ENCODE measurements at places on chromosomes 2 and 18.

- no peak for DNase-seq
Measured at GRCh38 chr2:71791501-71792135, 338.3 kb downstream of the DYSF start.

DNA sequence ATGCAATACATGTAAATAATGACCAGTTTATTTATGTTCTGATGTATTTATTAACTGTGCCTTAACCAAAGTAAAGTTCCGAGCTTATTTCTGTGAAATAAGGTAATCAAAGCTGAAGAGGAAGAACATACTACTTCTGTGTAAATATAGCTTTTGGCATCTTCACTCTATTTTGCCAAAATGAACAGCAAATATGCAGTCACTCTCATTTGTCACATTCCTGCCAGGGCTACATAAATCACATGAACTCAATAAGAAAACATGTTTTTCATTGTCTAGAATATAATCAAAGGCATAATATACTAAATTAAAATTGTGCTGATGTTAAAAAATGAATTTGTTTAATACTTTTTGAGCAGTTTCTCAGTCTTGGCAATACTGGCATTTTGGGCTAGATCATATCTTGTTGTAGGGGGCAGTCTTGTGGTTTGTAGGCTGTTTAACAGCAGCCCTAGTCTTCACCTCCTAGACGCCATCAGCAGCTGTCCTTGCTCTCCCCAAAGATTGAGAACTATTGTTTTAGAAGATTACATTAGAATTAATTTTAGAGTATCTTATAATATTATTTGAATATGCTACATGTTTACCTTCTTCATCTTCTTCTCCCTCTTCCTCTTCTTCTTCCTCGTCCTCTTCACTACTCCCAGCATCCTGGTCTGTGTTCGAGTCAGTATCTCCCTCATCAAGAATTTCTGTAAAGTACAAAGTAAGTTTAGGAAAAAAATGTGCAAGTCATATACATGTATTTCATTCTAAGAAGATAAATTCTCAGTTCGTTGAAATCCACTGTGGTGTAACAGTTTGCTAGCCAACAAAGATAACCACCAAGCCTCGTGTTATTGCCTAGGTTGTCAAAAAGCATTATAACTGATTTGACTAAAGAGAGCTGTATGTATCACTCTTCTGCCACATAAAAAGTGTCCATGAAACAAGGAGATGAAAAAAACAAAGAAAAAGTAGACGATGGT, 41.5 kb downstream of the CWC22 start:
- DNase-seq: no peak

- DNase-seq: no peak
Measured at GRCh38 chr2:131056932-131057287, 36.4 kb downstream of the FAM168B start.

- DNase-seq: no peak
Measured at GRCh38 chr2:239005586-239005985, 157.7 kb downstream of the TWIST2 start.

- no peak for DNase-seq
Measured at GRCh38 chr2:2873450-2873811, 504.2 kb downstream of the EIPR1 start.

DNA sequence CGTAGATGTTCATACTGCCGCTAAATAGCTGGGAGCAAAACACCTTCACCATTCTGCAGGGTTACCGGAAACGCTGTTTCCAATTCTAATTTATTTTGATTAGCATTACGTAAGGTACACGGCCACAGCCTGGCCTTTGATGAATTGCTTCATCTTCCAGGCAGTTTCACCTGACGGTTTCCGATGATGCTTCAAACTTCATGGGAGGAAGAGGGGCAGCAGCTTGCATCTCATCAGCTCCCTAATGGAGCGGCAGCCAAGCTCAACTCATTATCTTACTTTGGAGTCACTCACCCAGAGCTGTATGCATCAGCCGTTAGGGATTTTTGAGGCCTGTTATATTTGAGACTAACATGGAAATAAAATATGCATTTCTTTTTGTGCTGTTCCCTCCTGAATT, 54.8 kb downstream of the TMEM18 start:
- no peak for DNase-seq

DNA sequence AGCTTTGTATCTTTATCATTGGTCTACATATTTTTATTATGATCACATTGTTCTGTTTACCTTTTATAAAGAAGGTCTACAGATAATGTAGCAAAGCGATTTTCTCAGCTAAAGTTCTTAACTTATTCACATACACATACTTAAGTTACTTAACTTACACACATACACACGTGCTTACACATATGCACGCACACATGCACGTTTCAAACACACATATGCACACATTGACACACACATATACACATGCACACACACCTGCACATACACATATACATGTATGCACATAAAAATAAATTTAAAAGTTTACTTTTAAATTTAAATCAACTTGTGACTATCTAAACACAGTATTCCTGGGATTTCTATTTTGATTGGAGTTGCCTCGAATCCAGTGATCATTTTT, 1204.5 kb upstream of the SLC39A10 start:
- DNase-seq: no peak

DNA sequence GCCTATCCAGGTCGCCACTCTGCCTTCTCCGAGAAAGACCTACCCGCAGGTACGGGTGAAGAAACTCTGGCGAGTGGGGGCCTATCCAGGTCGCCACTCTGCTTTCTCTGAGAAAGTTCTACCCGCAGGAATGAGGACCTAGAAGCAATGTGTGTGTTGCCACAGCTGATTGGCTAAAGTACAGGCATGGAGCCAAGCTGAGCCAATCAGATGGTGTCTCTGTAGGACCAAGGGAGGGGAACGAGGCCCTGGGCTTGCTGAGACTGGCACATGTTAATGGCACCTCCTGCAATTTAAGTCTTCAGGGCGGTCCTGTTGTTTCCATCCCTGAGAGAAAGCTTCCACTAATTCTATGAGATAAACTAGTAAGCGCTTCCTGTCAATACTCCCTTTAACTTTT, 82.3 kb downstream of the KCTD1 start:
- no peak for DNase-seq

DNA sequence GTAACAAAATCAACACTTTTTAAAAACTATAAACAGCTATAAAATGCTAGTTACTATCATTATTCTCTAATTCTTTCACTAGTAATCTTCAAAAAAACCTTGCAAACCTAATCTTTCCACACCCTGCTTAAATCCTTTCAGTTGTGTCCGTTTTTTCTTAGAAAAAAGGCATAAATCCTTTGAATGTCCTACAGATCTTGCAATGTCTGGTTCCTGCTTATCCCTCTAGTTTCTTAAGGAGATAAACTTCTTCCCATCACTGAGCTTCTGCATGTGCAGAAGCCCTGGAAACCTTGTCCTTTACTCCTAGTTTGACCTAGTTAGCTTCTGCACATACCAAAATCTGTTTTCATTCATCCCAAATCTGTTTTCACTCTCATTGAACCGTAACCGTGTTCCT, 1.3 kb upstream of the PNO1 start:
- no peak for DNase-seq

- DNase-seq: no peak
Measured at GRCh38 chr2:105224444-105224843, 17.1 kb upstream of the GPR45 start.

GRCh38 chr2:215082446-215082845, 56.0 kb downstream of the ABCA12 start:
- no peak for DNase-seq

GRCh38 chr2:42116195-42117181, 52.7 kb upstream of the EML4 start:
- no peak for DNase-seq

GRCh38 chr2:49146401-49146800, 7.9 kb downstream of the FSHR start:
- DNase-seq: no peak

DNA sequence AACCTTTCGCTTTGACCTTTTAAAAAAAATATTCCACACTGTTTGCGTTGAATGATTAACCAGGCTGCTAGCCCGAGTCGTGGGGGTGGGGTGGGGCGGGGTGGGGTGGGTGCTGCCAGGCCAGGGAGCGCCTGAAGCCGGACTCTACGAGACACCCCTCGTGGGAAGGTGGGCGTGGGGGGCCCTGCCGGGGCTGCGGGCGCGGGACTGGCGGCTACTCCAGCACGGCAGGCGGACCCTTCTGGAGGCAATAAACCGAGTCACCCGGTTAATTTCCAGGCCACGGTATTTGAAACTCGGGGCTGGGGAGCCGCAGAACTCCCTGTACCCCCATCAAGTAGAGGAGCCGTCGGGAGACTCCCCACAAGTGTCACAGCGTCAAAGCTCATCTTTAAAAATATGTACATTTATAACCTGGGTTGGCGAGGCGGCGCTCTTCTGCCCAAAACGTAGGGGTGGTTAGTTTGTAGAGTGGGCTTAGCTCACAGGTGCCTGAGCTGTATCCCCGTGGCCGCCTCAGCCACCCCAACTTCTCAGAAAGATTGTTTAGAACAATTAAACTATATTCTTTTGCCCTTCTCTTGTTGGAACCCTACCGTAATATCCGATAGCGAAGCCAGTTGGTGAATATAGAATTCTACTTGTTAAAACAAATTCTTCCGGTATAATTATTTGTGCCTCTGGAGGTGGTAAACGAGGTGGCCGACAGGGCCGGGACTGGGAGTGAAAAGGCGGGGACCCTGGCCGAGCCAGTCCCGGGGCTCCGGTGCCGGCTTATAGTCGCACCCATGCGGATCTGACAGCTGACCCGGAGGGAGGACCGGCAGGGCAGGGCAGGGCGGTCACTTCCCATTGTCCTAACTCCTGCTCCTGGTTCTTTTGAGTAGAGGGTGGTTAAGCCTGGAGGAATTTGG, 1.4 kb downstream of the B3GNT2 start:
- DNase-seq: no peak

DNA sequence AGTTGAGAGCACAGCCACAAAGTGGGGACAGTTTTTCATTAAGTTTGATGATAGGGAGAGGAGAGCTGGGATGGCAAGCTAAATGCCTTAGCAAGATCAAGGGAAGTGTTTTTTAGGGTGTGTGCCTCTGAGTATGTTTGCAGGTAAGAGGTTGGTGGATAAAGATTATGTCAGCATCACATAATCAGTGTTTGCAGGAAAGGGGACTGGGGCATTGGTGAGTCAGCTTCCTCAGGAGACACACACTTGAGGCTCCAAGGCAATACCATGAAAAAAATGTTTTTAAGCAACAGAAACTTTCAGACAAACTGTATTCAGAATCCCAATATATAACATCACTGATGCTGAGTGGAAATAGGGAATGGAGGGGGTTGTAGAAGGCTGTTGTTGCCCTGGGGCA, 25.4 kb upstream of the DTNB start:
- no peak for DNase-seq

- no peak for DNase-seq
Measured at GRCh38 chr18:57889841-57890240, 86.7 kb upstream of the ATP8B1 start.

GRCh38 chr2:187499941-187500532, 52.0 kb upstream of the CALCRL start:
- no peak for DNase-seq

Measured in stimulated activated CD8-positive, alpha-beta memory T cell treated with anti-CD3 and anti-CD28 coated beads, Interleukin-4, amount 100 ng/mL, for 4 hours (primary cell).